ENCODE measurements at places on chromosomes 7 and 10. TPM values are rescaled to one million over a fixed set of nuclear protein-coding genes. Genes with fewer than 3 reads are reported as not detected.

Gene SNX8
- 18.5 TPM for total RNA-seq

Gene DBNL
- total RNA-seq = 153 TPM

Gene MSMB
- not detected for total RNA-seq

Gene ZNF467
- total RNA-seq = 12.7 TPM

Gene SAMD9L
- total RNA-seq = 27.7 TPM

Gene AGR3
- 0.19 TPM for total RNA-seq

Gene AP3M1
- total RNA-seq = 57.0 TPM

Gene NXPH1
- not detected for total RNA-seq

Gene POLR2J2
- 5.4 TPM for total RNA-seq

Gene PYROXD2
- 3.6 TPM for total RNA-seq

Gene PCDH15
- not detected for total RNA-seq
